ENCODE measurements at places on chromosomes 2 and 18.
A peak's percentile ranks its signal among the peaks of the same experiment; 100 is the strongest.

DNA sequence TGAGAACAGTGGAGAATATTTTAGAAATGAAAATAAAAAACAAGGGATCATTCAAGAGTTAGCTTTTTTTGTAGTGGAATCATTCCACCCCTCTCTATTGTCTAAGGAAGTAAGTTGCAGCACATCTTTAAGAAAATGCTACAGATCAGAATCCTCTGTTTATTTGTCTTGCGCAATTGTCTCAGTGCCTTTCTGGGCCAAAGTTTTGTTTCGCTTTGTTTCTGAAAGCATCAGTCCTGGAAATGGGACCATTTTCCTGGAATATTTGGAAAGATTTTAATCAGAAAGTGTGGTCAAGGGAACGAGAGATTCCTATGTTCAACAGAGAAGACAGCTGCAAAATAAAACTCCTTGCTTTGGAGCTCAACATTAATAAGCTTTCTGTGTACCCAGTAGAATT is 74.0 kb downstream of the NRXN1 start:
- no peak for DNase-seq

DNA sequence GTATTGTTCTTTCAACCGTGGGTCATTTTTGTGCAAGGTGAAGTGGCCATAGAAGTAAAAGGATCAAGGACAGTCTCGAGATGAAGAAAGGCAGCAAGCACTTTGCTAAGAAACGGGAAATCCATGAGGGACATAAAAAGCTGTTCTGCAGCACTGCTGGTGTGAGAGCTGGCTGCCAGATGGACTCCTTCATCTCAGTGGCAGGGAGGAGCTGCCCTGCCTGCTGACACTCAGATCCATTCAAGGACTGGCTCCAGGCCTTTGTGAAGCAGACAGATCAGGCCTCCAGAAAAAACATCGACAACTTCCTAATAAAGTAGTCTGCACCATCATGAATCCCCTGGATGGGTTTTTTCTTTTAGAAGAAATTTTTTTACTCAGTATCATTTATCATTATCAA is 29.5 kb downstream of the RMC1 start:
- DNase-seq = peak; percentile 11

DNA sequence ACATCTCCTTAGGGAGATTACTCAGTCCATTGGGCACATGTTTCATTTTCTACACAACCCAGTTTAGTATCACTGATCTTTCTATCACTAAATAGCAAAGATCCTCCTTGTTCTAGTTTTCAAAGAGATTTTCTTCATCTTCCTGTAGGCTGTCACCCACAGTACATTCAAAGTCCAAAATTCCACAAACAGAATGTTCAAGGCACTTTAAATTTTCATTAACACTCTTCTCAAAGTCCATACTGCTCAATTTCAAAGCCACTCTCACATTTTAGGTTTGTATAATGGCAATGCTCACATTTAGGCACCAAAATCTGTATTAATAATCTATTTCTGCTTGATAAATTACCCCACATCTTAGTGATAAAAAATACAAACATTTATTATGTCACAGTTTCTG is 152.8 kb downstream of the FSIP2 start:
- no peak for DNase-seq

DNA sequence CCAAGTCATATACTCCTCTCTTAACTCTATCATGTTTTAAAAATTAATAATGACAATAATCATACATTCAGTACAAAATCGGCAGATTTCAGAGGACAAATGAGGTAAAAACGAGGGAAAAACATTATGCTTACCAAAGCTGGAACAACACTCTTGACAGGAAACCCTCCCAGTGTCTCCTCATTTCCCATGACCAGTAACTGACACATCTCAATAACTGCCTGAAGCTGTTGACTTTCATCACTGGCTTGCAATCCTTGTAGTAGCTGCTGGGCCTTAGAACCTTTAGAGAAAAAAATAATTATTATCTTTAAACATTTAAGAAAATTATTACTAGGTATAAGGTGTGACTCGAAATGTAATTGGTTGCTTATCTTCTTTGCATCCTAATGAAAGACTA is 103.6 kb downstream of the TRIP12 start:
- DNase-seq = no peak

GRCh38 chr2:25891672-25892071 is 13.4 kb upstream of the ASXL2 start:
- DNase-seq = no peak

DNA sequence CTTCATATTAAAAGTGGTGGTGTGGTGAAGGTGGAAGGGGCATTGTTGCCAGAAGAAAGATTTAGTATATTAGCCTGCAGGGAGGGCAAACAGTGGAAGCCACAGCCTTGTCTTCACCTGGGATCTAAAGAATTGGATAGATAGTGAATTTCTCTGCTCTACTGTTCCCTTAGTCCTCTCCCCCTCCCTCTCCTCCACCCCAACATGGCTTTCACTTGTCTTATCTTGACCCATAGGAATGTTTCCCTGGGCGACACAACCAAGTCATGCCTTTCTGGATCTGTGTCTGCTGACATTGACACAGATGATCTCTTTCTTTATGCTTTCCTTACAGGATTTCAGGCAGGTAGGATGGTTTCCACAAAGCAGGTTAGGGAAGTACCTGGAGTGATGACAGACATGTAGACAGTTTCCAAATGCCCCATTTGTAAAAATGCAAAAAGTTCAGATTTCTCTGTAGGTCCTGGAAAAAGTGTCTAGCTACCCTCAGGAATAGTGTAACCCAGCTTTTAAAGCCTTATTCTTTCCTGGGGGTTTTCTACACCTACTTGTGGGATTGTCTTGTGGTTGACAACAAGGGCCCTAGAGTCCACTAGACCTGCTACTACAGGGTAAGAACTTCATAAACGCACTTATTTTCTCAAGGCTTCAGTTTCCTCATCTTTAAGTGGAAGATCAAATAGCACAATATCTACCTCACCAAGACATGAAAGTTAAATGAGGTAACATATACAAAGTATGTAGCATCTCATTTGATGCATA is 184.2 kb upstream of the SP5 start:
- DNase-seq = no peak

DNA sequence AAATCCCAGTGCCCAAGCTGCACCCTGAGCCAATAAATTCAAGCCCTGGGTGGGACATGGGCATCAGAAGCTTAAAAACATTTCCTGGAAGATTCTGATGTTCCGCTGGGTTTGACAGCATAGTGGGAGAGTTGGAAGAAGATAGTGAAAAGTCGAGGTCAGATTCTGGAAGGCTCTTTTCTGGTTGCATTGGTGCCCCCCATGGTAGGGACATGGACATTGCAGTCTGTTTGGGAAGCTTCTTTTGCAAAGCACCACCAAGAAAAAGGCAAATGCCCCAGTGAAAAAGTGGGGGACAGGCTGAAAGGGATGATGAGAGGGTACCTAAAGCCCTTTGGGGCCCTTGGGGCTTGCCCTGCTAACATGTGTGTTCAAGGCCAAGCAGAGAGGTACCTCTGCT is 21.0 kb downstream of the MERTK start:
- no peak for DNase-seq

DNA sequence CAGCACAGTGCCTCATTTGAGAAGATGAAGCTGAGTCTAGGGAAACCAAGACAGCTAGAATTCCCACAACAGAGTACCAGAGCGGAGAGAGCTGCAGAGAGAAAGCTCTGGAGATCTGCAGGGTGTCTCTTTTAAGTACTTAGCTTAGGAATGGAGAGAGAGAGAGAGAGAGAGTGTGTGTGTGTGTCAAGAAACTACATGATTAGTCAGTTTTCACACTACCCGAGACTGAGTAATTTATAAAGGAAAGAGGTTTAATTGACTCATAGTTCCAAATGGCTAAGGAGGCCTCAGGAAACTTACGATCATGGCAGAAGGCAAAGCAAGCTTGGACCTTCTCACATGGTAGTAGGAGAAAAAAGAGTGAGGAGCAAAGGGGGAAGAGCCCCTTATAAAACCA is 64.0 kb downstream of the HIBCH start:
- DNase-seq = no peak

DNA sequence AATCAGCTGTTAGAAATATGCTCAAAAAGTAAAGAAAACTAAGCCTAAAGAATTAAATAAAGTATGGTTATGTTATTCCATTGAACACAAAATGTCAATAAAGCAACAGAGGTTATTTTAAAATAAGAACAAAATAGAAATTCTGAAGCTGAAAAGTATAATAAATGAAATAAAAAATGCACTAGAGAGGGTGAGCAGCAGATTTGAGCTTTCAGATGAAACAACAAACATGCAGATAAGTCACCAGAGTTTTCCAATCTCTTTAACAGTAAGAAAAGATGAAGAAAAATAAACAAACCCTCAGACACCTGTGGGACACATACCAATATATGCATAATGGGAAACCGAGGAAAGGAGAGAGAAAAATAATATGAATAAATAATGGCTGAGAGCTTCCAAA is 70.3 kb upstream of the SLC9A2 start:
- DNase-seq = no peak

DNA sequence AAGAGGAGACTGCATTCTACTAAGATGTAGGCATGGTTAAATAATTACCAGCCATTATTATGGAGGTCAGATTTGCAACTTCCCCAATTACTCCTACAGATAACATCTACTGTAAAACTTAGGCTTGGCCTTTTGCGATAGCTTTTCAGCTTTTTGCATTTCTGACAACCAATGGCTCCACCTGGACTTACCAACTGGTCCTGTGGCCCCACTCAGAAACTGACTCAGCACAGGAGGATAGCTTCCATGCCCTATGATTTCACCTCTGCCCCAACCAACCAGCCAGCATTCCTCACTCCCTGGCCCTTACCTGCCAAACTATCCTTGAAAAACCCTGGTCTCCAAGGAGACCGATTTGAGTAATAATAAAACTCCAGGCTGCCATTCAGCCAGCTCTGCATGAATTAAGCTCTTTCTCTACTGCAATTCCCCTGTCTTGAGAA is 28.2 kb downstream of the TUBB6 start:
- no peak for DNase-seq

GRCh38 chr18:22542406-22542835 is 124.7 kb upstream of the CTAGE1 start:
- DNase-seq = no peak

GRCh38 chr2:236659758-236660150 is 90.1 kb downstream of the ACKR3 start:
- no peak for DNase-seq

DNA sequence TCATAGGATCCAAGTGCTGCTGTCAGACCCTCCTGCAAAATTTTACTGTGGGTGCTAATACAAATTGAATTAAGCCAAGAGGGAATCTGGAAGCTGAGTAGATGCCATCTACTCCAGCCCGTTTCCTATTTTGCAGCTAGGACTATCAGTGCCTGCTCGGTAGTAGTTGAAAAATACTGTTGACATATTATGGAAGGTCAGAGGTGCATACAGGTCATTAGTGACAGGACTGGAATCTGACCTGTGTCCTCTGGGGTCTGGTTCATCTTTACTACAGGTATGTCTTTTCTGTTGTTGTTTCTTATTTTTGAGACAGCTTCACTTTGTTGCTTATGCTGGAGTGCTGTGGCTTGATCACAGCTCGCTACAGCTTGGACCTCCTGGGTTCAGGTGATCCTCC is 58.8 kb downstream of the MAP4K4 start:
- no peak for DNase-seq

GRCh38 chr2:121071034-121071504 is 213.9 kb downstream of the TFCP2L1 start:
- DNase-seq = peak; percentile 54

GRCh38 chr2:85470850-85471800 is 52.6 kb downstream of the SH2D6 start:
- DNase-seq = no peak

DNA sequence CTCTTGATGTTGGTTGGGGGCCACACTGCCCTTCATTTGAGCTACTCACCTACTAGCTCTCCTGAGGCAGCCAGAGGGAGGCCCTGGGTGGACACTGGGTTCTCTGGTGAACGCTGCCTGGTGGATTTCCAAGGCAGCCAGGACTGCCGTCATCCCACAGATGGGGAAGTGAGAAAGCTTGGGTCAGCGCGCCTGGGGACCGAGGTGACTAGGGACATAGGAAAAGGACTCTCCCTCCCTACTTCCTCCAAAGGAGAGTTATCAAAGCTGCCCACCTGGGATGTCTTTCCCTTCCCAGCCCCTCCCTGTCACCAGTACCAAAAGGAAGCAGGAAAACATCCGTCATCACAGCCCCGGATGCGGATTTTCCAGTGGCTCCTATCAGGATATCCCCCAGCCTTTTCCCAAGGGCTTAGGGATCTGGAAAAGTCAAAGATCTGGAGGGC is 3.8 kb upstream of the SEMA4C start:
- no peak for DNase-seq

DNA sequence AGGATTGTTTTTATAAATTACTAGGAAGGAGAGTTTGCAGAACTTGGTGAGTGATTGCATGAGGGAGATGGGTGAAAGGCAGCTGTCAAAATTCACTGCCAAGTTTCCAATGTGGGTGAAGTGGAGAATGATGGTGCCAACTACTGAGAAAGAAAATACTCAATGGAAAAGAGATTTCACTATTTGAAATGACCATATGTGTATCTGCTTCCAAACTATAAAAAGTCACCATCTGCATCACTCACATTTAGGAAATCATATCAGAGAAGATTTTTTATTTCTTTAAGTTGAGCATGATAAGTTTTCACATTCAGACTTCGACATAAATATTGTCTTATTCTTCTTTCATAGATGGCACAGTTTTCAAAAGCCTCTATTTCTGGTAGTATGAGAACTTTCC is 570.0 kb upstream of the DSEL start:
- no peak for DNase-seq

DNA sequence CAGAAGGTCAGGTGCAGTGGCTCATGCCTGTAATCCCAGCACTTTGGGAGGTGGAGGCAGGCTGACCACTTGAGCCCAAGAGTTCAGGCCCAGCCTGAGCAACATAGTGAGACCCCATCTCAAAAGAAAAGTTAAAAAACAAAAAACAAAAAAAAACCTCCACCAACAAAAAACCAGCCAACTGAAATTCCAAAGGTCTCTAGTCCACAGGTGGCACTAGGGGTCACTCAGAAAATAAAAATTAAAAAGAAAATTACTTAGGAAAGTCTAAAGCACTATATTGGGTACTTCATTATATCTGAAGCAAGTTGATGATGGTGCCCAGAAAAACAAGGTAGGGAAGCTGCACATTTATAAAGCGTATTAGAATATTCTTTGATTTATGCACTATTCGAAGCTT is 26.9 kb downstream of the ANXA4 start:
- DNase-seq = no peak

DNA sequence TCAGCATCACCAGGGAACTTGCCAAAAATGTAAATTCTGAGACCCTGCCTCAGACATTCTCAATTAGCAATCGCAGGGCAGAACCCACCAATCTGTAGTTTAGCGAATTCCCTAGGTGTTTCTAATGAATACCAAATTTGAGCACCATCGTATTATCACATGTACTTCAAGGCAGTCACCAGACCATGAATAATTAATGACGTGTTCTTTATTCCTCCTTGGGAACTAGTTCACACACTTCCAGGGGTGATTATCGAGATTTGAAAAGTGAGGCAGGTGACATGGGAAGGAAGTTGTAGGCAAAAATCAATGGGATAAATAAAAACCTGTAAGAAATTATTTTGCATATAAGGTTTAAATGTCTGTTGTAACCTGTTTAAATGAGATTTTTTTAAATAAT is 102.5 kb upstream of the CRIM1 start:
- DNase-seq = no peak

- no peak for DNase-seq
Observed at GRCh38 chr2:20421988-20422370, 24.9 kb upstream of the RHOB start.

- DNase-seq = no peak
Observed at GRCh38 chr2:241619597-241620418, 17.1 kb downstream of the THAP4 start.

- DNase-seq = no peak
Observed at GRCh38 chr2:62740221-62740620, 34.7 kb downstream of the EHBP1 start.

Data from cerebellar cortex (tissue), 1 donor.